ENCODE measurements at places on chromosomes 5 and 9. TPM values are rescaled to one million over a fixed set of nuclear protein-coding genes. Genes with fewer than 3 reads are reported as not detected.

The IFNA2 gene
- total RNA-seq, result not detected

DNA sequence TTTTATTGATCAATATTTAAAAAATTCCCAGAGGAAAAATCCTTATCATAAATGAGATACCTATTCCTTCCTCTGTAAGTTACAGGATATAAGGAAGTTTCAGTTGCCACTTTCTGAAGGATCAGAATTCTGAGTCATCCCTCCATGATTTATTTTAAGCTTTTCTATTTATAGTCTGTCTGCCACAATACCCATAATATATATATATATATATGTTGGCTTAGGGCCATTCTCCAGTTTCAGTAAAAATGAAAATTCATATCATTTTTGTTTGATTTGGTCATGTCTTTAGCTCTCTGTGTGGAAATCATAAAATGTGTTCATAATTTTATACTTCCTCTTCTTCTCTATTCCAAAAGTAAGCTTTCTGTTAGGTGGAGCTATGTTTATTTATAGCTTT is 215.8 kb upstream of the CYLC2 start:
- peak; percentile 25 for DNase-seq

- DNase-seq, result peak; percentile 57
Observed at GRCh38 chr9:96158909-96159575, 142.9 kb downstream of the HSD17B3 start.

The BTNL8 gene
- 0.71 TPM for total RNA-seq

The FOXD4L6 gene
- not detected for total RNA-seq

GRCh38 chr5:38543886-38544285 is 12.6 kb downstream of the LIFR start:
- DNase-seq, result no peak

DNA sequence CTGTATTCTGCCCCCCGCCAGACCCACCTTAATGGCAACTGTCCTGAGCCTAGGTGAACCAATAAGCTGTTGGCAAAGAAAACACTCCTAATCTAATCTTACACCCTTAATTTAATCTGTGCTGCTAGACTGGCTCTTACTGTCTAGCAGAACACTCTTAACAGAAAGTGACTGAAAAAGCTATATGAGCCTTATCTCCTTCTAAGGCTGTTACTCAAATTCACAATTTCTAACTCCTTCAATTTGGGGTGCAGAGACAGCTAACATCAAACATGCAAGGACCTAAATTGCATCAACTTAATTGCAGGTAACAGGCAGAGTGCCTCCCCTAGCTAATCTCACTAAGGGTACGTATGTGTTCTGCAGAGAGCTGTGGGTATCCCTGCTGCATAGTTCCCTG is 49.5 kb upstream of the MAP1B start:
- DNase-seq, result no peak

DNA sequence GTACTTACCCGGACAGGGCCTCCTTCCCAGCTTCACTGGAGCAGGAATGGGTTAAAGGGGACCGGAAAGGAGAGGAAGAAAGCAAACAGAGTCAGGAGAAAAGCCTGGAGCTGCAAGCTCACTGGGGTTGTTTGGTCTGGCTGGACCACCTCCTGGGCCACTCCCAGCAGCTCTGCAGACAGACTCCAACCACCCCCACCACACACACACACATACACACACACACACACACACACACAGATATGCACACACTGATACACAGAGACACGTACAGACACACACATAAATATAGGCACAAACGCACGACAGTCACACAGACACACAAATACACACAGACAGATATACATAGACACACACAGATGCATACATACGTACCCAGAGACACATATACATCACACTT is 34.9 kb upstream of the SYNPO start:
- DNase-seq, result no peak
